ENCODE measurements at places on chromosomes 4 and X. TPM values are rescaled to one million over a fixed set of nuclear protein-coding genes. Genes with fewer than 3 reads are reported as not detected.

POU4F2 gene
- not detected for total RNA-seq

DNA sequence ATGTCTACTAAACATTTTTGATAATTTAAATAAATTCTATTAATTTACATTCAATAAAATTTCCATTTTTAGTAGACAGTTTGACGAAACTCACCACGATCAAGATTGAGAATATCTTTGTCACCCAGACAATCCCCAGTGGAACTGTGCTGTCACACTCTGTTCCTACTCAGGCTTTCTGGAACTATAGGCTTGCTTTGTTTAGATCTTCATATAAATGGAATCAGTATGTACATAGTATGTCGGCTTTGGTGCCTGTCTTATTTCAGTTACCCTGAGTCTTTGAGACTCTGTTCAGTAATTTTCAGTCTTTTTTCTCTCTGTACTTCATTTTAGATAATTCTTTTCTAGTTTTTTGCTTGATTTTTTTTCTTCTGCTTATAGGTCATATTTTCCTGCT is 163.5 kb upstream of the EMCN start:
- no peak for DNase-seq

GRCh38 chr4:96649536-96649935 is 809.6 kb downstream of the PDHA2 start:
- DNase-seq, result peak; percentile 89

DMRTC1 gene
- total RNA-seq, result not detected

JAKMIP1 gene
- total RNA-seq, result not detected

DNA sequence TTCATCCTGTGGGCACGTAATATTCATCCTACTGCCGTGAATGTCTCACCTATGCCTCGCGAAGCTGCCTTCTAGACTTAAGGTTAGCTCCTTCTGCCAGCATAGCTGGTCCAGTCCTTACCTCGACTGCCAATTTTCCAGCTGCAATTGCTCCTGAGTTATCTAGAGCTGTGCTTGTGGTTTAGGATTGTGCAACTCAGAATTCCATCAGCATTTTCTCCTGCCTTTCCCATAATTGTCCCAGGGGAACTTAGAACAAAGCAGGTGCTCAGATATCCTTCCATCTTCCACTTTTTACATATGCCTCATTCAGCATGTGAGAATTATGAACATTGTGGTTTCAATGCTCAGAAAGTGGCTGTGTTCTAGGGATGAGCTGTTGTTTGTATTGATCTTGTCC is 131.4 kb upstream of the ADGRL3 start:
- DNase-seq, result no peak

DNA sequence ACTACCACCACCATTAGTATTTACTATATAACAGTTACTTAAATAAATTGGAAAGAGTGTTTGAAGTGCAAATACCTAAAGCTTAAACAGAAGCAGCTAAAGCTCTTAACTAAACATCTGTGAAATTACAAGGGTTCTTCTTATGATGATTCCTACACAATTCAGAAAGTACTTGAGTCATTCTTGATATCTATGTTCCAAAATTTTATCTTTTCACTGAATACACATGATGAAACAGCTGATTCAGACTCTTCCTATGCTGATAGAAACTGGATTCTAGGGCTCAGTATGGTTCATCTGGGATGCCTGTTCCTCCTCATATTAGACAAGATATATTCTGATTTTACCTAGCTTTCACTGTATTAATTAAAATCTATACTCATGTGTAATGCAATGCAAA is 13.6 kb downstream of the EREG start:
- DNase-seq, result no peak

- DNase-seq, result no peak
Observed at GRCh38 chr4:37438564-37439279, 194.2 kb downstream of the NWD2 start.

DNA sequence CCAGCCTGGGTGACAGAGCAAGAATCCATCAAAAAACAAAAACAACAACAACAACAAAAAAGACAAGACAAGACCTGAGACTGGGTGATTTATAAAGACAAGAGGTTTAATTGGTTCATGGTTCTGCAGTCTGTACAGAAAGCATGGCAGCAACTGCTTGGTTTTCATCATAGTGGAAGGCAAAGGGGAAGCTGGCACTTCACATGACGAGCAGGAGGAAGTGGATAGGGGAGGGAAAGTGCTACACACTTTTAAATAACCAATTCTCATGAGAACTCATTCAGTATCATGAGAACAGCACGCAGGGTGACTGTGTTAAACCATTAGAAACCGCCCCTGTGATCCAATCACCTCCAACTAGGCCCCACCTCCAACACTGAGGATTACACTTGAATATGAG is 28.4 kb upstream of the SLC10A7 start:
- DNase-seq, result no peak

GRCh38 chr4:87502580-87503238 is 26.5 kb downstream of the SPARCL1 start:
- DNase-seq, result peak; percentile 81

C4orf36 gene
- 0.12 TPM for total RNA-seq

SMAD1 gene
- total RNA-seq, result 8.6 TPM

DNA sequence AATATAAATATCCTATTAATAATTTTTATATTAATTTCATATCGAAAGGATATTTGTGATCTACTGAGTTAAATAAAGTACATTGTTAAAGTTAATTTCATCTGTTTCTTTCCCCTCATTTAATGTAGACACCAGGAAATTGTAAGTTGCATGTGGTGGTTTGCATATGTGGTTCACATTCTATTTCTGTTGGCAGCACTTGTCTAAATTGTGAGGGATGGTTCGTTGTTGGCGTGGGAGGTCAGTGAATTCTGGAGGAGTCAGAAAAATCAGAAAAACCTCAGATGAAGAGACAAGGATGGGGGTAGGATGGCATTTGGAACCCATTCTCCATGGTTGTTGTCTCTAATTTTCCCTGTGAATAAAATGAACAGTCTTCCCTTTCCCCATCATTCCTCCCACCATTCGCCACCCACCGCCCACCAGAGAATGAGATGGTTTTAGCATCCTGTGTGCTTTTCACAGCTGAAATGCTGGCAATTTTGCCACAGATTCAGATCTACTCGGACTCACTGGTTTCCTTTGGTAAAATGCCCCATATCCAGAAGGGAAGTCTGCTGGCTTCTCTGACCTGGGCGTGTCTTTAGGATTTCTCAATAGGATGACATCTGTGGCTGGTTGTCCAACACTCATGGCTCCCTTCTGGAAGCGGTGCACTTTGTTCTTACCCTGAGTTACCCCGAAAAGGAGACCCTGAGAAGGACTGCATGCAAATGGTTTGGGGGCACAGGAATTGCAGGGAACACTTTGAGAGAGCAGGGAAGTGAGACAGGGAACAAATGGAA is 52.3 kb downstream of the LGI2 start:
- DNase-seq, result no peak

GRCh38 chrX:72128881-72129280 is 2.8 kb downstream of the RTL5 start:
- DNase-seq, result peak; percentile 34

GLRA3 gene
- not detected for total RNA-seq

DNA sequence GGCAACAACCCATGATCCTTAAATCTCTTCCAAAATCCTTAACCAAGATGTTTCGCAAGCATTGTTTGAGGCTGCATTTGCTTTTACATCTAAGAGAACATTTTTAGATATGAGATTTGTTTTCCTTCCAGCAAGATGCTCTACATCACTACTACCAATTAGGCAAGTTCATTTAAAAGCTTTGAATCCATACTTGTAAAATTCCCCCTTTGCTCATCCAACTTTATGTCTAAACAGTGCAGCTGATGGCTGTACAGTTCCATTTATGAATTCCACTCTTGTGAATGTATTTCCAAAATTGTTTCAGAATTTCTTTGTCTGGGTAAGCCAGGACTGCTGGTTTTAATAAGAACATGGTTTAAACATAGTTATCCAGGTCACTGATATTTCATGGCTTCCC is 31.5 kb downstream of the RAI2 start:
- no peak for DNase-seq

- no peak for DNase-seq
Observed at GRCh38 chr4:151529187-151529586, 120.2 kb downstream of the FHIP1A start.

DNA sequence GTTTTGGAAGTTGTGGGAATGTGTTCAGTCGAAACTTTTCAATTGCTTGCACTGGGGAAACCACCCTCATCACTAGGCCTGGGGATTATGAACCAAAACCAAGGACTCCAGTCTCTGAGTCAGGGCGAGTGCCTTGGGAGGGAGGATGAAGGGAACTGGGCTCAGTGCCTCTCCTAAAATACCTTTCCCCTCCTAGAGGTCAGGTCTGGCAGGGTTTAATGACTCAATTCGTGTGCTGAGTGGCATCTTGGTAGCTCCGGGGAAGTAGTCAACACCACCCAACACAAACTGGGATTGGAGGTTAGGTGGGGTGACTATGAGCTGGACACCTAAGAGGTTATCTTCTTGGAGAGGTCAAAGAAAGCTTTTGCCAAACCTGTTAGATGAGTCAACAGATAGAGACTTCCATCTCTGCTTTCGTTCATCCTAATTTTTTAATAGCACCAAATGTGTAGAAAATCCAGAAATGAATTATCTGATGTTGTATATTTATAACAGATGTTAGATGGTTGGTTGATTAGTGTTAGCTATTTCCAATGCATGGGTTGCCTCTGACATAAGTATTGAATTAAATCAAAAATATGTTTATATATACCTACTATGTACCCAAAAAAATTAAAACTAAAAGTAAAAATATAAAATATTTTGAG is 202.8 kb downstream of the SHROOM3 start:
- peak; percentile 91 for DNase-seq

PPP3CA gene
- total RNA-seq, result 21.7 TPM

BRCC3 gene
- 26.9 TPM for total RNA-seq

MAGEB2 gene
- 0.12 TPM for total RNA-seq

GRCh38 chr4:6208416-6208815 is 8.1 kb upstream of the JAKMIP1 start:
- DNase-seq, result no peak

- DNase-seq, result no peak
Observed at GRCh38 chr4:2411786-2412510, 6.5 kb downstream of the ZFYVE28 start.

DNA sequence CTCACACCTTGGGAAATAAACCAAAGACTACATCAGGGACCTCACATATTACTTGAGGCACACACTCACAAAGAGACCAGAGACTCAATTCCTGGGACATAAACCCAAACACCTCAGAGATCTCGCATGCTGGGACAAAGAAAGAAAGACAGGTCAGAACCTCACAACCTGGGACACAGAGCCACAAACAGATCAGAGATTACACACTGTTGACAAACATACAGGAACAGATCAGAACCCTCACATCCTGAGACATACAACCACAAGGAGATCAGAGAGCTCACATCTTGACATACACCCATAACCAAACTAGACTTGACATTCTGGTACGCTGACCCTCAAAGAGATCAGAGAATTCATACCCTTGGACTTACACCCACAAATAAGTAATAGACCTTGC is 17.3 kb downstream of the SUV39H1 start:
- no peak for DNase-seq

DNA sequence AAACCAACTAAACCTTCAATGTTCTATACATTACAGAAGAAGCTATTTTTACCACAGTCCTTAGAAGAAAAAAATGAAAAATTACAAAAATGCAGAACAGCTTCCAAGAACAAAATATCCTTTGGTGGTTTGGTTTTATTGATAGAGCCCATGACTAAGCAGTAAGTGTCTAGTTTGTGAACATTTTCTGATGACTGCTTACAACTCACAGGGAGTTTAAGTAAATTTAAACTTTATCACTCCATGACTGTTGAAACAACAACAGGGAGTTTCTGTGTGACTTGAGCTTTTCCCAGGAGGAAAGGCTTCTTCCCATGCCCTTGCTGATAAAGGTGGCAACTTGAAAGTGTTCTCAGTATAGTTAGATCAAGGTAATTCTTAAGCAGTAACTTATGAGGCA is 2.9 kb downstream of the PF4 start:
- peak; percentile 39 for DNase-seq

NPY2R gene
- not detected for total RNA-seq

DNA sequence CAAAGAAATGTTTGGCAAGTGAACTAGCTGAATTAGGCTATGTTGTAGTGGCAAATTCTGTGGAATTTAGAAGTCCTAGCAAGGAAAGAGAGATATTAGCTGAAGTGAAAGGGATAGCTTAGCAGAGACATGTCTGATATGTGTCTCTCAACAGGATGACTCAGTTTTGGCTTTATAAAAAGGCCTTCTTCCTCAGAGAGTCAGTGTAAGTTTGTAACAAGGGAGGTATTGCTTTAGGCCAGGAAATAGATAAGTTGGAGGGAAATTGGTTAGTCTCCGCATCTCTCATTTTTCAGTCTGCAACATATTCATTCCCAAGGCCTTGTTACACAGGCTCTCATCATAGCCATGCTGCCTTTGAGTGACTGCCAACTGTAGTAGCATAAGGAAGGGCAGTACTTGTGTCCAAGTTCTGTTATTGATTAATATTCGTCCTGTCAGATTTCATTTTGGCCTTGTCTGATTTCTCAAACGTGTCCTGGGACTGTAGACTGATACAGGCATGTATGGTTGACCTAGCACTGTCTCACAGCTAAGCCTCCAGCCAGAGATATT is 4.0 kb downstream of the TMEM164 start:
- peak; percentile 46 for DNase-seq

DNA sequence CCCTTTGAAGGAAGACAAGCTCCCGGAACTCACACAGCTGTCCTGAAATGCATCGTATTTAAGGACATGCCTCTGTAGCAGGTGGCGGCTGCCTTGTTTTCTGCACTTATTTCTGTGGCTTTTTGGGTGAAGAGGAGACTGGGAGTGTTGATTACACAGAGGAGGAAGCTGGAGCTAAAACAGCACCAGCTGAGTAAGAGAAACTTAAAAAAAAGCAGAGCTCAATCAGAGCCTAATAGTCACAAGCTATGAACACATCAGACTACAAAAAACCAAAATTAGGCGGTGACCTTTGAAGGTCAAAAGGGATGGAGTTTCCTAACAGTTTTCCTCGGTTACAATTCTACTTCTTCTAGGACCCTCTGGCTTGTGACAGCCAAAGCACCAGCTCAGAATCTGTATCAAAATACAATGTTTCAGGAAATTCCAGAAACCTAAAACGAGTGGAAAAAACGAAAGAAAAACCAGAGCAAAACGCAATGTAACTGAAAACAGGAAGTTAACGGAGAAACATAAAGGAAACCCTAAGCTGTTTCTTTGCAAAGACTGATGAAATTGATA is 13.5 kb downstream of the PRKX start:
- DNase-seq, result no peak

NLRP2B gene
- not detected for total RNA-seq

- peak; percentile 4 for DNase-seq
Observed at GRCh38 chrX:116339407-116339806, 97.0 kb upstream of the SLC6A14 start.

Measured in M059J (cell line).